ENCODE measurements at places on chromosomes 1 and 21. TPM values are rescaled to one million over a fixed set of nuclear protein-coding genes. Genes with fewer than 3 reads are reported as not detected.

The TTC4 gene
- total RNA-seq, result 18.4 TPM

The LCE3E gene
- total RNA-seq, result not detected

DNA sequence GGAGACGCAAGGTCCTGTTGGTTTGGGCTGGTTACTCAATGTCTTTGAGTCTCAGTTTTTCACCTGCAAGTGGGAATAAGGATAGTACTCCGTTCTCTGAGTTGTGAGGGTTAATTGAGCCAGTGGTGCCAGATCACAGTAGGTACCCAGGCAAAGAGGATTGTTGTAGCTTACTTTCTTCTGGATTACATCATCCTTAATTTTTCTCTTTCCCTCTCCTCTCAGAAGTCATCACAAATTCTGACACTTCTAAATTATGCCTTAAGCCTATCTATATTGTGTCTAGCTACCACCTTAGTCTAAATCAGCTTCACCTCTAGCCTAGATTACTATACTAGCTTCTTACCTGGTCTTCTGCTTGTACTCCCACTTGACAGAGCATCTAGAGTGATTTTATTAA lies 149.5 kb downstream of the ROR1 start:
- DNase-seq, result no peak

GRCh38 chr1:48007047-48007446 lies 9.9 kb upstream of the TRABD2B start:
- no peak for DNase-seq

- DNase-seq, result no peak
Measured at GRCh38 chr21:45329261-45330074, 41.8 kb upstream of the POFUT2 start.

GRCh38 chr21:45135122-45135521 lies 60.7 kb downstream of the ADARB1 start:
- no peak for DNase-seq

All from lung (tissue), 17 donors.